ENCODE measurements at places on chromosomes 6 and 20. TPM values are rescaled to one million over a fixed set of nuclear protein-coding genes. Genes with fewer than 3 reads are reported as not detected.
A peak's percentile ranks its signal among the peaks of the same experiment; 100 is the strongest.

DNA sequence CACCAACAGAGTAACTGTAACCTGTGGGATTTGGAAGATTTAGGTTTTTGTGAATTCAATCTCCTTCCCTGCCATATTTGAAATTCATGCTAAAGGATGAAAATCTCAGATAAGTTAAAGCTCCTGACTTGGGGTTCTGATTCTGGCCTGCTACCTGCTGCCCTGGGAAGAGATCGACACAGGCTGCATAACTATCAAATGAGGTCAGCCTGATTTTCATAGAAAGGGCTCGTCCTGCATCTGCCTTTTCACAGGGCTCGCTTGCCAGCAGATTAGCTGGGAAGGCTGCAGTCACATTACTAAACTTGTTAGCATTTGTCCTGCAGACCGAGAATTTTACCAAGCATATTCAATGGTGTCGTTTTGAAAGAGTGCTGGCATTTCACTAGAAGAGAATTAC is 14.6 kb downstream of the GCLC start:
- no peak for DNase-seq

DNA sequence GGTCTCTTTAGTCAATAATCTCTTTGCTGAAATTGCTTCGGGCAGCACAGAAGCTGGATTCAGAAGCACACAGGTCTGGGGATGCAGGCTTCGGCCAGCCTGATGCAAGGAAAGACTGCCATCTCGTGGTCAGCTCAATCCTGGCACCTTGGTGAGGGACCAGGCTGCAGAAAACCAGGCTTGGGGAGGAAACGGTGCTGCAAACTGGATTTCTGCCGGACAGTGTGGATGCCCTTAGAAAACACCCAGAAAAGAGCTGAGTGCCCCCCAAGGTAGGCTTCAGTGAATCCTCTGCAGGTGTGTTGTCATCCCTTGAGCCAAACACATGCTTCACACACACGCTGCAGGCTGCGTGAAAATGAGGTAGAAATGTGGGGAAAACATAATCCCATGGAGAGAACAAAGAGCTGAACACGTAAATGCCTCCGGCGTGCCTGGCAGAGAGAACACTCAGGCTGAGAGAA is 89.8 kb upstream of the PAX1 start:
- peak; percentile 38 for DNase-seq

The MYH7B gene
- total RNA-seq: 0.40 TPM

The CDSN gene
- total RNA-seq: not detected

The HS3ST5 gene
- not detected for total RNA-seq

The PPP1R3D gene
- 5.4 TPM for total RNA-seq

The SLC4A11 gene
- total RNA-seq: 0.19 TPM

Measured in naive thymus-derived CD4-positive, alpha-beta T cell (primary cell).